ENCODE measurements at places on chromosomes 12 and 14. TPM values are rescaled to one million over a fixed set of nuclear protein-coding genes. Genes with fewer than 3 reads are reported as not detected.

Gene ERC1
- polyA plus RNA-seq: 25.0 TPM

Gene GPR135
- polyA plus RNA-seq: 4.7 TPM

Gene MYRFL
- polyA plus RNA-seq: not detected

Gene PMEL
- 2.2 TPM for polyA plus RNA-seq

Gene NUAK1
- 11.9 TPM for polyA plus RNA-seq

Gene SIVA1
- 76.0 TPM for polyA plus RNA-seq

Gene SIX6
- polyA plus RNA-seq: 0.08 TPM

Gene PIWIL1
- 0.13 TPM for polyA plus RNA-seq

Gene RFLNA
- 5.8 TPM for polyA plus RNA-seq

Gene FITM1
- 142 TPM for polyA plus RNA-seq

Gene SPTB
- polyA plus RNA-seq: 153 TPM

Gene IGF1
- polyA plus RNA-seq: 36.5 TPM

Gene DNAH10
- polyA plus RNA-seq: not detected

Gene POTEM
- not detected for polyA plus RNA-seq
